Diencephalon (tissue), 1 donor: ENCODE measurements at places on chromosomes 7 and 10. TPM values are rescaled to one million over a fixed set of nuclear protein-coding genes. Genes with fewer than 3 reads are reported as not detected.

CACNA2D1 gene
- 118 TPM for total RNA-seq

ENKUR gene
- 16.6 TPM for total RNA-seq

GNAT3 gene
- total RNA-seq, result not detected

FANK1 gene
- 11.3 TPM for total RNA-seq

TWIST1 gene
- total RNA-seq, result 1.6 TPM

HMX3 gene
- 2.8 TPM for total RNA-seq

FAM221A gene
- 14.5 TPM for total RNA-seq

ZNF394 gene
- total RNA-seq, result 28.8 TPM

RHOBTB1 gene
- 24.7 TPM for total RNA-seq

ASB10 gene
- total RNA-seq, result not detected

CREB5 gene
- 9.2 TPM for total RNA-seq
